ENCODE measurements at places on chromosomes 11 and 22.
A peak's percentile ranks its signal among the peaks of the same experiment; 100 is the strongest.

DNA sequence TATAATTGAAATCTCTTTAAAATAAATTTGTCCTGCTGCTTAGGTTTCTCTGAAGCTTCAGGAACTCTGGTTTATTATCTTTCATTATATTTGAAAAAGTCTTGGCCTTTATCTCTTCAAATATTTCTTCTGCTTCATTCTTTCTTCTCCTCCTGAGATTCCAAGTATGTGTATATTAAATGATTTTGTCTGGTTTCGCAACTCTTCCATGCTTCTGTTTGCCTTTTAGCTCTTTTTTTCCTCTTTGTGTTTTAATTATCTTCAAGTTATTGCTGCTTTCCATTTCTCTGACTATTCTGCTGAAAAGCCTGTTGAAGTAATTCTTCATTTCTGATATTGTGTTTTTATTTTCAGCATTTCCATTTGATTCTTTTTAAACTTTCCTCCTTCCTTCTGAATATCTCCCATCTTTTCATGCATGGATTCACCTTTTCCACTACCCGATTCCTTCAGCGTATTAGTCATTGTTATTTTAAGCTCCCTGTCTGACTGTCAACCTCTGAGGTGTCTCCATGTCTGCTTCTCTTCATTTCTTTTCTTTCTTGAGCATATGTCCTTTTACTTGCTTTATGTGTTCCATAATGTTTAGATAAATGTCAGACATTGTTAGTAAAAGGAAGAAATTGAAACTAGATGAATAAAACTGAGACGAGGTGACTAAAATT, 46.6 kb upstream of the CTSC start:
- DNase-seq, result no peak

DNA sequence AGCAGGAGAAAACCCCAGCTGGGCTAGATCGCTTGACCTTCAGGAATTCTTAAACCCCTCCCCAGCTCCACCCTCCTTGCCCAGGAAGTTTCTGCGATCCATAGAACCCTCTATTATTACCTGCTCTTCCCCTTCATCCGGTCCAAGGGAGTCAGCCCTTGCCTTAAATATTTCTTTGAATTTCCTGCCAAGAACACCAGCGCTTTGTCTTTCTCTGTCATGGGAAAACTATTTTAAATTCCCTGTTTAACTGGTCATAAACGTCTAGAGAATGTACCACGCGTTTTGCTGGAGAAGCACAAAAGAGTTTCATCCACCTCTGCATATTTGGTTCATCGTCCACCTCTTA, 496 bp upstream of the TRAF6 start:
- no peak for DNase-seq

DNA sequence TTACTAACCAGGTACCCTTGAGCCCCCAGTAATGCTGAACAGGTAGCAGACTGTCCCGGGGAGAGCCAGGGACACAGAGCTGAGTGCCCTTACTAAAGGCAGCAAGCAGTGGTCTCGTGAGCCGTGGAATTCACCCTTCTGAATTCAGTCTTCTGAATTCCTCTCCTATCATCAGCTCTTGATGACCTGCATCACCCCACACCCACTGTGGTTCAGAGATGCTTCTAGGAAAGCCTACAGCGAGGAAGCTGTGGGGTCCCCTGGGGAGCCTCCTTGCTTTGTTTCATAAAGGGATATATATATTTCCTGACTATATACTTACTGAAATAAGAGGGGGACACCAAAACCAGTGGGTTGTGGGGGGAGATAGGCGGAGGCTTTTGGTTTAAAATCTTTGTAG, 2.6 kb downstream of the SPATA19 start:
- no peak for DNase-seq

DNA sequence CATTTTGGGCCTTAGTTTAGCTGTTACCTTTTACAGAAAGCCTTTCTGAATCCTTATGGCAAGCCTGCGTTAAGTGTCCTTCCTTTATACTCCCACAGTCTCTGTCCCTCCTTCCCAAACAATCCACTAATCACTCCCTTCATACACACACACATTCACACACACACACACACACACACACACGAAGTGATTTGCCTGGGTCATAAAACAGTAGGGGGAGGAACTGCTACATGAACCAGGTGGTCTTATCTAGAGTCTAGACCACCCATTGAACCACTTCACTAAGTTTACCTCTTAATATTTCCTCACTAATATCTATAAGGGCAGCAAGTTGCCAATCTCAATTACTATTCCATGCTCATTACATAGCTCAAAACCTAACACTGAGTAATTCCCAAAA, 196.7 kb upstream of the GUCY1A2 start:
- no peak for DNase-seq

DNA sequence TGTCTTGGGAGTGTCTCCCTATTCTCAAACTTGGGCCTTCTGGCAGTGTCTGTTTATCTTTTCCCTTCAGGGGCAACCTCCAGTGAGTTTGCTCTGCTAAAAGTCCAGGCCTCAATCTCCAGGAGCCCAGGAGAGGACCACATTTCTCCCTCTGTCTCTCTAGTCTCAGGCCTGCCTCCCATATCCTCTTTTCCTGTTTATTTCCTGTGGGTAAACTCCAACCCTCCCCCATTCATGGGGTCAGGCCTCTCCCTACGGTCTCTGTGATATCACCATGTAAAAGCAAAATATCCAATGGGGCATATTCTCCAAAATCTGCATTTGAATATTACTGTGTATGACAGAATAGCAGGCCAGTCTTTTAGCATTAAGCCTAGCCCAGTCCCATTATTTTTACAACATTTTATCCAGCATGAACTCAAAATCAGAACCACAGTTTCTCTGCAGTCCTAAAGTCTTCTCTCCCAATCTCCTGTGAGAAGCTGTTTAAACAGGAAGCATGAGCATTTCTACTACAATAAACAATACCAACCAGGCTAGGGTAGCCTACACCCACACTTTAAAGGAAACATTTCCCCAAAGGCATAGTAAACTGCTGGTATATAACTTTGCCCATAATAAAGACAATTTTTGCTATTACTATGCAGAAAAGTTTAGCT, 18.0 kb upstream of the TMEM135 start:
- no peak for DNase-seq

GRCh38 chr11:575313-575995, 816 bp upstream of the PHRF1 start:
- peak; percentile 60 for DNase-seq

DNA sequence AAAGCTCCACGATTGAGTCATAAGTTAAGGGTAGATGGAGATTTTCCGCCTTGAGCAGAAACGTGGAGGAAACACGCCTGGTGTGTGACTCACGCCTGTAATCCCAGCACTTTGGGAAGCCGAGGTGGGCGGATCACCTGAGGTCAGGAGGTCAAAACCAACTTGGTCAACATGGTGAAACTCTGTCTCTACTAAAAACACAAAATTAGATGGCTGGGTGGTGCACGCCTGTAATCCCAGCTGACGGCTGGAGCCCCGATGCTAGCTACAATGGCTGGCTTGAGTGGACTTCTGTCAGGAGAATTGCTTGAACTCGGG, 17.3 kb upstream of the DGCR8 start:
- no peak for DNase-seq

DNA sequence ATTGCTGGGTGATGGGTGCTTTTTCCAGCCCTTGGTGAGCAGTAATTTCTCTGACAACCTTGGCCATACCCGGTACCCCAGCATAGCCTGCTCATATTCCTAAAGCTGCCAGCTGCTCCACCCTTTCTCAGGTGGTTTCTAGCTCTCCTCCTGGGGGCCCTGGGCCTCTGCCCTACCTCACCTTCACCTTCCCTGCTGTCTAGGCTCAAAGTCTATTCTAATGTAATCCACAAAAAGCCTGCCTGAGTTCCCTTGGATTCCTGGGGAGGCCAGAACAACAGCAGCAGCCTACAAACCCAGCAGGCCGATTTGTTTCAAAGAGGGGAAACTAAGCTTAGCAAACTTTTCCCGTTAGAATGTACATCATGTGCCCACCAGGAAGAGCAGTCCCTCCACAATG, 117.6 kb downstream of the DSCAML1 start:
- no peak for DNase-seq

DNA sequence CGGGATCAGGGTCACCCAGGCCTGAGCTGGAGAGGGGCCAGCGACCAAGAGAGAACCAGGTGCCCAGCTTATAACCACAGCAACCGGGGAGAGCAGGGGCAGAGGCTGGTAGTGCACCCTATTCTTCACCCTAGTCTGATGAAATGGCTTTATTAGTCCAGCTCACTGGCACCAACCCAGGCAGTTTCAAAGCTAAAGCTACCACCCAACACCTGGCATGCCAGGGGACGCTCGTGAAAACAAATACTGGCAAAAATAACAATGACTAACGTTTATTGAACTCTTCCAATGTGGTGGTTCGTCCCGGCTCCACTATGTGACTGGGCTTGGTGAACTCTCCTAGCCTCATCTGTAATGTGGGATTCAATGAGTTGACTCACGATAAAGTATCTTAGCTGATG, 30.6 kb downstream of the SCGB1A1 start:
- no peak for DNase-seq

- DNase-seq, result no peak
Measured at GRCh38 chr22:19639610-19640135, 74.6 kb upstream of the SEPTIN5 start.
